SHP77 (cell line): ENCODE measurements at places on chromosomes 5 and 9.

- DNase-seq, result no peak
Observed at GRCh38 chr5:124059200-124059599, 547.2 kb downstream of the CSNK1G3 start.

DNA sequence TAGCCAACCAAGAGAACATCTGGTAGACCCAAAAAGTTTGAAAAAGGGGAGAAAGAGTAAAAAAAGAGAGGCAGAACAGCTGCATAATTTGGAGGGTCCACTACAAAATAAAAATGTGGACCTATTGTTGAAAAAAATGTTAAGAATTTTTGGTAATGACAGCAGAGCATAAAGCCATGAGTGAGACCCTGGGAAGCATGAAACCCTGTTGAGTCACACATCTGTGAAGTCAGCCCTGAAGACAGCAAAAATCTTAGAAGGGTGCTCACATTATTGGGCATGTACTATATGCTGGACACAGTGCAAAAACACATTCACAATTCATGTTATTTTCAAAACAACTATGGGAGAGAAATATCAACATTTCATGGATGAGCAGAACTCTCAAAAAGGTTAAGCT lies 56.4 kb upstream of the LIFR start:
- DNase-seq, result no peak

- peak; percentile 35 for DNase-seq
Observed at GRCh38 chr5:149358294-149358651, 427 bp downstream of the PCYOX1L start.

DNA sequence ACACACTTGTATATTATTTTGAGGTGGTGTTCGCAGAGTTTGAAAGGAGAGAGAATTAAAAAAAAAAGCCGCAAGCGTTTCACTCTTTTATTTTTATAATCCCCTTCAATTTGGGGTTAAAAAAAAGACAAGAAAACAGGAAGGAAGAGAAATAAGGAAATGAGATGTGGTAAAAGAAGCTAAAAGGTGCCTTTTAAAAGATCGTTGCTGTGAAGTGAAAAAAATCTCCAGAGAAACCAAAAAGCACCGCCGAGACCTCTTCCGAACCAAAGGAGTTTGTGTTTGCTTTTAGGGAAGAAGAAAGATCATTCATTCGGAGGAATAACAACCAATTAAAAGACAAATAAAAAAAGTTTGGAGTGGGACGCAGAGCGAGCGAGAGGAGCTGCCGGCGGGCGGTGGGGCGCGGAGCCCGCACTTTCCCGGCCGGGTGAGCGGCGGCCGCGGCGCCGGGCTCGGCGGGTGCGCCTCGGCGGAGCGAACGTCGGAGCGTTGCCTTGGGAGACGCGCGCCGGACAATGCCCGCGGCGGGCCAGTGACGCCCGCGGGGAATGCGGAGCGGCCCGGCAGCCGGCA lies 355 bp downstream of the TLE4 start:
- DNase-seq, result no peak

DNA sequence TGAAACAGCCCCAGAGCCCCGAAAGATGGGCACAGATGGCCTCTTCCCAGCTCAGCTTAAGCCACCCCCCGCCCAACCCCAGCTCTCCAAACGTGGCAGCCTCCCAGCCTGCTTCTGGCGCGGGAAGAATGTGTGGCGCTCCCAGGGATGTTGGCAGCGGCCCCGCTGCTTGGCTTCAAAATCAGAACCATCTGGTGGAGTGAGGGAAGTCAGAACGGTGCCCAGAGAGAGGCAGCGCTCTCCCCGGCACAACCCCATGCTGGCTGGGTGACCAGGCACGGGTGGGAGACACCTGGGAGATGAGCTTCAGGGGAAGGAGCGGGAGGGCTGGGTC lies 72.7 kb upstream of the ORM1 start:
- DNase-seq, result no peak

GRCh38 chr9:512555-513272 lies 298.0 kb downstream of the DOCK8 start:
- no peak for DNase-seq

GRCh38 chr5:173689171-173689736 lies 72.8 kb upstream of the BOD1 start:
- no peak for DNase-seq

DNA sequence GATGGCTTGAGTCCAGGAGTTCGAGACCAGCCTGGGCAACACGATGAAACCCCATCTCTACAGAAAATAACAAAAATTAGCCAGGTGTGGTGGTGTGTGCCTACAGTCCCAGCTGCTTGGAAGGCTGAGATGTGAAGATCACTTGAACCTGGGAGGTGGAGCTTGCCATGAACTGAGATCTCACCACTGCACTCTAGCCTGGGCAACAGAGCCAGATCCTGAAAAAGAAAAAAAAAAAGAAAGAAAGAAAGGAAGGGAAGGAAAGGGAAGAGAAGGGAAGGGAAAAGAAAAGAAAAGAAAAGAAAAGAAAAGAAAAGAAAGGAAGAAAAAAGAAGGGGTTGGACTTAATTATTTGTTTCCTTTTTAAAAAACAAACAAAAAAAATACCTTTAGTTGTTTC lies 764.2 kb downstream of the IRX1 start:
- DNase-seq, result no peak

DNA sequence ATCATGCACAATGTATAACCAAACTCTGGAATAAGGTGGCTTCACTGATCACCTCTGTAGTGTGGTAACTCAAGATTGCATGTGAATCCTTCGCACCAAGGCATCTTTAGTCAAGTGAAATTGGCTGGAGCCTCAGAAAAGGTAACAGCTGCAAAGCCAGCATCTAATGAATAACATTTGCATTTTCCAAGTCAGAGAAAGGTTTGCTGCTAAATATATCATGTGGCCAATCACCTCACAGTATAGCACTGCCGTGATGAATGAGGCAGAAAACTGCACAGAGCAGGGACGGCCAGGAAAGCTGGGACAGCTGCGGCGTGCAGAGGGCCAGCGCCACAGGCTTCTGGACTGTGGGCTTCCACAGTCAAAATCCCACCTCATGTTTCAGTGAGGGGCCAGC lies 18.5 kb downstream of the MRPS27 start:
- DNase-seq, result no peak

DNA sequence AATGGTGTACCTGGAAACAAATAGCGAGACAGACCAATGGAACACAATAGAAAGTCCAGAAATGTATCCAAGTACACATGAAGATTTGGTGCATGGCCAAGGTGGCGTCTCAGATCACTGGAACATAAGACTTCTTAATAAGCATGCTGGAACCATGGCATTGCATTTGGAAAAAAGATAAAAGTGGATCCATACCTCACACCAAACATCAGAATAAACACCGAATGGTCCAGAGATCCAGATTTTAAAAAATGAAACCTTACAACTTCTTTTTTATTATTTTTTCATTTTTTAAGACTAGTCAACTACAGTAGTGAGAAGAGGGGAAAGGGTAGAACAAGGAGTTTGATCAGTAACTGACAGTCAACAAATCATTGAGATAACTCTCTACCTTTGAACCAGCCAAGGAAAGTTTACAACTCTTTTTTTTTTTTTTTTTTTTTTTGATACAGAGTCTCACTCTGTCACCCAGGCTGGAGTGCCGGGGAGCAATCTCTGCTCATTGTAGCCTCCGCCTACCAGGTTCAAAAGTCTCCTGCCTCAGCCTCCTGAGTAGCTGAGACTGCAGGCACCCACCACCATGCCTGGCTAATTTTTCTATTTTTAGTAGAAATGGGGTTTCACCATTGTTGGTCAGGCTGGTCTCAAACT lies 8.8 kb upstream of the DUSP1 start:
- no peak for DNase-seq

GRCh38 chr9:114731701-114732100 lies 49.7 kb upstream of the TEX48 start:
- DNase-seq, result no peak

GRCh38 chr9:1087120-1087881 lies 37.1 kb downstream of the DMRT2 start:
- DNase-seq, result no peak

GRCh38 chr9:125878164-125878631 lies 131.0 kb downstream of the PBX3 start:
- no peak for DNase-seq

DNA sequence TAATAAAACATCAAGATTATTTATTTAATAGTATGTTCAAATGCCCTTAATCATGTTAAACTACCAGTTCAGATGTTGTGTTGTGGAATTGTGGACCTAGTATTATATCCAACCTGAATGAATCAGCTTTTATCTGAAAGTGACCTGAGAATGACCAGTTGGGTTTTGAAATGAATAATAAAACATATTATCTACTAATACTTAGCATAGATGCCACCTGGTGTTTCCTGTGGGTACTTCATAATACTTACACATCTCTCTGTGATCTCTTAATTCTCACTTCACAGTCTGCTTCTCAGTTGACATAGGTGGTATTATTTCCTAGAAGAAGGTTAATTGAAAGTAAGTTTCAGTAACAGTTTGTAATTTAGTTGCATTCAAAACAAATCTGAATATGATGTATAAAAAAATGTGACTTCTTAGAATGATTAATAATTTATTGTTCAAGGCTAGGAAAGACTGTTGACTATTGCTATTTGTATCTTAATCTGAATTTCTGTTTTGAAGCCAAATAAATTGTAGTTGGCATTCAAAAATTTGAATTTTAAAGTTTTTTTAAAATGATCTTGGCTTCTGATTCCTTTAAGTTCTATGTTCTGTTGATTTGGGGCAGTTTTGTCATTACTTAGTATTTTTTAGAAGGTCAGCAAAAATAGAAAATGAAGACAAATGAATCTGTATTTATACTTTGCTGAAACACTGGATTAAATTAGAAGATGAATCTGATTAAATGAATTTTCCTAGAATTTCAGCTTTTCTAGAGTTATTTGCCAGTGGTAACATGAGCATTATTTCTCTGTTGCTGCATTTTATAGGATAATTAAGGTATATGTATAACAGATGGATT lies 48.2 kb downstream of the KIF2A start:
- peak; percentile 32 for DNase-seq

GRCh38 chr5:6469836-6470235 lies 21.2 kb downstream of the UBE2QL1 start:
- no peak for DNase-seq

GRCh38 chr9:37420271-37421215 lies 2.0 kb upstream of the GRHPR start:
- DNase-seq, result no peak

GRCh38 chr9:100368672-100369071 lies 15.9 kb upstream of the TEX10 start:
- DNase-seq, result no peak

- no peak for DNase-seq
Observed at GRCh38 chr9:127838375-127839078, 15.9 kb downstream of the ENG start.

DNA sequence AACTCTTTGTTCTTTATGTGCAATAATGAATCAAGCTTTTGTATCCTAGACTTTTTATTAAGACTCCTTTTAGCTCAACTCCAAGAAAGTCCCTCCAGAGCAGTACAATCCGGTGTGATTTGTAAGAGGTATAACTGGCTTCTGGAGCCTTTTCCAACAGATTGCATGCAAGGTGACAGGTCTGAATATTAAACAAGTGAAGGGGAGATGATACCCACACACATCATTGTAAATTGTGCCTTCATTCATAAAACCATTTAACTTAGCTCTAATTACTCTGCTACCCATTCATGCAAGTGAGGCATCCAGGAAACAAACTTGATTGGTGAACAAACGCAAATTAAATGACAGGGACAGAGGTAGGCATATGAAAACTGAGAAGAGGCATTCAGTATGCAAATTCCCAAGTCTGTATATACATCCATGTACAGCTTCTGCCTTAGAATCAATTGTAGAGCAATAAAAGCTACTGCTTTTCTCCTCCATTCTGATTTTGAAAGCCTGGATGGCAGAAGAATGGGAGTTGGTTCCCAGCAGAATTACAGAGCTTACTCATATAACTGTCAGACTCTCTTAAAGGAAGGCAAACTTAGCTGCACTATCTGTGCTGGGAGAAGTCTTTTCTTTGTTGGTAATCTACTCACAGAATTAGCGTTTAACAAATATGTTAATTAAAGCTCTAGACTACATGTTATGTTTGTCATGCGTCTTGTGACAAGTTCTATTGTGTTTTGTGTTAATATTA lies 261.0 kb upstream of the CDH6 start:
- DNase-seq, result no peak

DNA sequence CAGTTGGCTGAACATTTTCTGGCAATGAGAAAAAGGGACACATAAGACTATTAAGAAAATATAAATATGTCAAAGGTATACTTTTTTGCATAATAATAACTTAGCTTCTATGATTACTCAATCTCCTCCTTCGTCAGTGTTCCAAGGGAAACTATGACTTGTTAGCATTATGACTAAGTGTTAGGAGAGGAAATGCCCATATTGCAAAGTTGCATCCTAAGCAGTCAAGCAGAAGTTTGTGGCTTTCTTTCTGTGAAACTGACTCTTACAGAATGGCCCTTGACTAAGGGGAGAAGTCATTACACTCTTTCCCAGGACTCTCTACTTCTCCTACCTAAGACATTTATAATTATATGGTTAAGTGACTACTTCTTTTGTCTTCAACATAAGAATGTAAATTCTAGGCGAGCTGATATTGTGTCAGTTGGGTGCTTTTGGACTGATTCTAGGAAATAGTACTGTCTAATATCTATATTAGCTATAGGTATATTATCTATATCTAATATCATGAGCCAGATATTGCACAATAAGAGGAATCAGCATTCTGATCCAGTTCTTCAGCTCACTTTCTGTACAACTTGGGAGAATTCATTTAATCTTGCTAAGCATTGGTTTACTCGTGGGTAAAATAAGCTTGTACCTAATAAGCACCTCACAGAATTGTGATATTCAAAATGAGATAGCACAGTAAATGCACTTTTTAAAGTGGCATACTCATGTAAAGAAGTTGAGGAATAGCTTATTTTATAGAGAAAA lies 16.4 kb upstream of the SPINK6 start:
- DNase-seq, result no peak

DNA sequence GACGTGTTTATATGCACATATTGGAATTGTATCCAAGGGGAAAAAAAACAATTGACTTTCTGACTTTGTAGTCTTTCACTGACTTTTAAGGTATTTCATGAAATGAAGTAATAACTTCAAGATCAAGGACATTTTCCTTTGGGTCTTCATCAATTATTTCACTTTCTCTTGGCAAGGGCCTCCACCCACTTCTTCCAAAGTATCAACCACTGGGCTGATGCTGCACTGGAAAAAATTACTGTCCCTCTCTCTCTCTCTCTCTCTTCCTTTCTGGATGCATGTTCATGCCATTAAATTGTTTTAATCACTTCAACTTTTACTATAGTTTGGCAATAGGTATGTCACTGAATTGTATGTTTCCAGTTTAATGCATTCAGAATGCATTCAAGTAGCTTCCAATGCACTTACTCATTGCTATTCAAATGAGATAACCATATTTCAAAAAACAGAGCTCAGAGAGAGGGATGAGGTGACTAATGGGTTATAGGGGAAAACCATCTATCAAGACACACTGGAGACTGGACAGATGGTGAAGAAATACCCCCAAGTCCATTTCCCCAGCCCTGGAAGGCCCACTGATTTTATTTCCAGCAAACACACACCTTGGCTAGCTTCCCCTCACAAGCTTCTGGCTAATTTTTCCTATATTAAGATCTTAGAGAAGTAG lies 585.3 kb downstream of the EBF1 start:
- no peak for DNase-seq

GRCh38 chr9:125049212-125050049 lies 93.9 kb downstream of the SCAI start:
- no peak for DNase-seq
